ENCODE measurements at places on chromosomes 6 and 20.

- no peak for DNase-seq
These were observed 112.8 kb downstream of the ZMYND8 start for GRCh38 chr20:47243532-47244305.

DNA sequence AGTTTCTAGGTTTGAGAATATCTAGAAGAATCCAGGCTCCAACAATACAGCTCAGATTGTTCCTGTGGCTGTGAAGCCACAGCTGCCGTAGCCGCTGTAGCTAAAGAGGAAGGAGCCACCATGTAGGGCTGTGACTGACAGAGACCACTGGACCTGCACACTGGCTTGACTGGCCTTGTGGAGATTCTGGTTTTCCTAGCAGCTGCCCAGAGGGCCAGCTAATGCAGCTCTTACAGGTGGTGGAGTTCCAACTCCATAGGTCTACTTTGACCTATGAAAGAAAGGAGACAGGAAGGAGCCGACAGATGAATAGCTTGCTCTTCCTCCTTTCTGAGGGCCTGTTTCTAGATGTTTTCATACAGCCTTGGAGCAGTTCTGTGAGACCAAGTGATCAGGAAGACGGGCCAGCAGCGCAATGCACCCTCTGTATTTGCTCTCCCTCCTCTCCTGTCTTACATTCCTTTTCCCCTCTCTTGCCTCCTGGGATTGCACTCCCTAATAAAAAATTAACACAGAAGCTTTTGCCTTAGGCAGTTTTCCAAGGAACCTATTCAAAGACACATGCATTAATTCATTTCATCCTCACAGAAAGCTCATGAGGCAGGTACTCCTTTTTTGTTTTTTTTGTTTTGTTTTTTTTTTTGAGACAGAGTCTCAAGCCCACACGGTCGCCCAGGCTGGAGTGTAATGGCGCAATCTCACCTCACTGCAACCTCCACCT, 51.8 kb upstream of the MYB start:
- no peak for DNase-seq

DNA sequence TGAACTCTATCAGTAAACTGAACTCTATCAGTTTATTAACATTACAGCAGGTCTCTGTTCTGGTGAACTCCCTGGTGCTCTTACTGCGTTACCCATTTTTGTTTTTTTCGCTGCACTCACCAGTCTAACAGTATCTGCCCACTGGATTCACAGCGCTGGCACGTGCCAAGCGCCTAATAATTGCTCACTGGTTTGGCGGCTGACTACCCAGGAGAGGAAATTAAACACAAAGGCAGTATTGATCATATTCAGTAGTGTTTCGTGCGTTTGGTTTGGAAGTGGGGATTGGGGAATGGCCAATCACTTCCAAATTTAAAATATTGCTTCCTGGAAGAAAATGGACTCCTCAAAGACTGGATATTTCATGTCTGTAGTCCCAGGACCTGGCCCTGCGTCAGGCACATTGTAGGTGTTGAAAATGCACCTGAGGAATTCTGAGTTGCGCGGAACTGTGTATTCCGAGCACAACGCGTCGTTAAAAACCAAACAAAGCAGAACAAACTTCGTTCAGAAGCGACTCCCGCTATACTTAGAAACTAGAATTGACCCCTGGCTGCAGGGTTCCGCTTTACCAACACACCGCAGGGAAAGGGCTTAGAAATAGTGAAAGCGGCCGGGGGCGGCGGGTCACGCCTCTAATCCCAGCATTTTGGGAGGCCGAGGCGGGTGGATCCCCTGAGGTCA, 1.1 kb upstream of the RPS12 start:
- DNase-seq: peak; percentile 34

DNA sequence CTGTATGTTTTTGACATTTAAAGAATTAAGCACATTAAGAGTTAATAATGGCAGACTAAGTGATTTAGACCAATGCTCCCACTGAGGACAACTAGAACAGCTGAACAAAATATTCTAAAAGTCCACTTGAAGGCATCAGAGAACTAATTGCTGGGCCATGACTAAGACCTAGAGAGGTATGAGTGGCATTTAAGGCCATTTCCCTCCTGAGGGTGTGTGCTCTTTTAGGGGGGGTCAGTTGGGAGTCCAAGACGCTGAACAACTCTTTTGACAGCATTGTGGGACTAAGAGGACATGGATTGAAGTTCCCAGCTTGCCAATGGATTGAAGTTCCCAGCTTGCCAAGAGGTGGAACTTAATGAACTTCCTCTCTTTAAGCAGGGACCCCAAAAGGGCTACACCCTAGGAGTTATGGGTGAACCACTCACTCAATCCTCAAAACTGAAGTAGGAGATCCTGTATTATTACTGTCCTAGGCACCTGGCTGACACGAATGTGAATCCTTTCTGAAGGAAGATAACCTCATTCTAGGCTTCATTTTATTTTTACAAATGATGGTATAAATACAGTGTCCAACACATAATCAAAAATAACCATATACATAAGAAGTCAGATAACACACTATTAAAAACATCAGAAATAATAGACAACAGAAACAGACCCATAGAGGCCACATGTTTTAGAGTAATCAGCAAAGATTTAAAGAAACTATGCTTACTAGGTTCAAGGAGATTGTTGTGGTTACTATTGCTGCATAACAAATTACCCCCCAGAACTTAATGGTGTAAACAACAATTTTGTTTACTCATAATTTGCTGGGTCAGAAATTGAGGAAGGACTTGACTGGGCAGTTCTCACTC, 175.1 kb downstream of the VEGFA start:
- no peak for DNase-seq

DNA sequence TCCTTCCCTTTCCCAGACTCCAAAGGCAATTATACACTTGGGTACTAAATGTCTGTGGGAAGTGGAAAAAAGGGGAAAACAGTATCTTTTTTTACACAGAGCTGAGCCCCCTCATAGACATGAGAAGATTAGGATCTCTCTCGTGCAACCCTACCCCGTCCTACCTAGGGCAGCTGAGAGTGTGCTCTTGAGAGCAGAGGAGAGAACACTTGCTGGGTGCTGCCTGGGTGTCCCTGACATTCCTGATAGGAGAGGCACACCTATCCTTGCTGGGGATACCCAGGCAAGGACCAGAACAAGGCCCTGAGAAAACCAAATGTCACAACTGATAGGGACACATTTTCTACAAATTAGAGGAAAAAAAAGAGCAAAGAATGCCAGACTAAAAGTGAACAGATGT, 81.2 kb downstream of the PREP start:
- DNase-seq: no peak

Data from germinal center (tissue), 1 donor.